D721Med (cell line): ENCODE measurements at places on chromosomes 5 and 9.

DNA sequence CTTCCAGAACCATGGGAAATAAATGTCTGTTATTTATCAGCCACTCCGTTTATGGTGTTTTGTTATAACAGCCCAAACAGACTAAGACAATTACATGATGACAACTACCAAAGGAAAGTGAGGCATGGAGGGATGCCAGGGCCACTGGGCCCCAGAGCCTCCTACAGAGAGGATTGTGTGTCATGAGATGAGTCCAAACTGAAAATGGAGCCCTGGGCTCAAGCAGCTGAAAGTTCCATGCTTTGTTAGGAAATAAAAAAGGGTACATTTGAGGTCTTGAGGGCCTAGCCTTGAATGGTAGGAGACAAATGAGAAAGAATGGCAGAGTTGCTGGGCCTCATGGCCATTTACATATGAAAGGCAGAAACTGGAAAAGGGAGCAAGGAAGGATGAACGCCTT is 586.5 kb downstream of the CETN3 start:
- no peak for DNase-seq

- no peak for DNase-seq
Observed at GRCh38 chr5:72459089-72459661, 48.0 kb downstream of the ZNF366 start.

GRCh38 chr5:128081111-128081851 is 2.3 kb upstream of the SLC12A2 start:
- no peak for DNase-seq

- no peak for DNase-seq
Observed at GRCh38 chr9:132783006-132783405, 95.1 kb downstream of the AK8 start.

- no peak for DNase-seq
Observed at GRCh38 chr9:104784098-104784497, 20.2 kb downstream of the NIPSNAP3B start.

DNA sequence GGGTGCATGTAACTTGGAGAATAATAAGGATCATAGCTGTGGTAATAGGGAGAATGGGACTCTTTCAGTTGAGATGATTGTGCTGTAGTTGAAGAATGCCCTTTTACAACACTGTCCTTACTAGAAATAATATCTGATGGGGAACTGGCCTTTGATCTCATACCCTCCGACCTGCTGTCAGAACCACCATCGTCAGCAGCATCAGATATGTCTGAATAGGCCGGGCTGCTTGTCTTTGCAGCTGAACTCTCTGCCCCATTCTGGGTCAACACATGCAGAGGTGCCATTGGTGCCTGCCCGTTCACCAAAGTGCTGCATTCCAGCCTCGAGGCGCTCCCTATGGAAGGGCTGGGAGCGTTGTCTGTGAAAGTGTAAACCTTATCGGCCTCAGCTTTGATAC is 99.1 kb downstream of the ZNF608 start:
- no peak for DNase-seq

DNA sequence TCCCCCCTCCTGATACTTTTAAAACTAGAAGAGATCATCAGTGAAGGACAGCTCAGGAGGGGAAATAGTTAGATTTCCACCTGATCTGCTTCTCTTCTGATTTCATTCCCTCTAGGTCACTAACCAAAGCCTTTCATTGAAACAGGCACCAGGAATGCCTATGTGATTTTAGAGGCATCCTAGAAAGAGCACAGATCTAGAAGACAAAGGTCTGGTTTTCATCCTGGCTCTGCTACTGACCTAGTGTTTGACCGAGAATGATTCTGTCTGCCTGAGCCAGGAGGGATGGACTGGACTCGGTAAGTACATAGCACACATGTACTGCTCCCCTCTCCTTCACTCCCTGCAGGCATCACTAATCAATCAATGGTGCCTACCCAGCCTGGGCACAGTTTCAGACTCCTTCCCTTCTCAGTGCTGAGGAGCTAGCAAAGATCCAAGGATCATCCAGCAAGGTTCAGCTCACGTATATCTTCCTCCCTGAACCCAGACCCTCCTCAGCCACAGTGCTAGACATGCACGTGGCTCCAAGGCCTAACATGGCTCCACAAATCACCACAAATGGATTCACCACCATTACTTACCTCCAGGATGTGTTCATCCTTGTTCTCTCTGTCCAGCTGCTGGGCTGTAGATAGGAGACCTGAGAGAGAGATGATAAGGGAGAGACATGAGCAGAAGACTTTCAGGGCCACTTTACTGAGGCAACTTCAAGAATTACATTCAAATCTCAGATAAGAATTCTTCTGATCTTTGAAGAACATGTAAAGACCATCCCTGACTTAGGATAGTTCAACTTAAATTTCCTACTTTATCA is 35.2 kb downstream of the FAT2 start:
- DNase-seq = no peak

GRCh38 chr9:87392086-87392485 is 105.6 kb upstream of the DAPK1 start:
- no peak for DNase-seq

- no peak for DNase-seq
Observed at GRCh38 chr5:94621763-94622162, 3.3 kb downstream of the SLF1 start.

GRCh38 chr9:92658176-92658575 is 11.8 kb downstream of the IPPK start:
- DNase-seq = no peak

DNA sequence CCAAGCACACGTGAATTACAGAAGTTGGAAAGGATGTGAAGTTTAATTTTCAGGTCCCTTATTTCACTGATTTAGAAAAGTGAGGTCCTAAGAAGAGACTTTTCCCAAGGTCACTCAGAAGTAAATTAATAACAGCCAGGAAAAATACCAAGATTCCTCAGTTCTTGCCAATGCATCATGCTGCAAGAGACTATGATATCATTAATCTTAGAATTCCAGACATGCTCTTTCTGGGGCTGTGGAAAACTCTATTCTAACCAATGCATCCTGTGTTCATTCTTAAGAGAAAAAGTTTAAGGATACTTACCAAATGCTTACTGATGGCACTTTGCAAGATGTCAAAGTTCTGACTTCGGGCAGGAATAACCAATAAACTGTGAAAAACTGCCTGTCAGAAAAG is 42.8 kb downstream of the TEX10 start:
- no peak for DNase-seq

- no peak for DNase-seq
Observed at GRCh38 chr5:91092859-91093783, 290.0 kb downstream of the ARRDC3 start.

DNA sequence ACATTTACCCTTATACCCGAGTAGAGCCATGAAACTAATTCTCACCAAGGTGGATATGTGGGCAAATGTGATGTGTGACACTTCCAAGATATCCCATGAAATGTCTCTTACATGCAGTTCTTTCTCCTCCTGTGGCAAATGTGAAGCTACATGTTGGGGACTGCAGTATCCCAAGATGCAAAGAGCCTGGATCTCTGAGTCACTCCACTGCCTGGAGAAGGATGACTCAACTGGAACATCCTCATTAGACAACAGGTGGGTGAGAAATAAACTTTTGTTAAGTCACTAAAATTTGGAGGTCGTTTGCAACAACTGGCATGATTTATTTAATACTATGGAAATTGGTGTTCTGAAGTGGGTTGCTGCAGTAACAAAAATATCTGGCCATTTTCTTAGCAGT is 36.5 kb upstream of the TENT4A start:
- DNase-seq = no peak

DNA sequence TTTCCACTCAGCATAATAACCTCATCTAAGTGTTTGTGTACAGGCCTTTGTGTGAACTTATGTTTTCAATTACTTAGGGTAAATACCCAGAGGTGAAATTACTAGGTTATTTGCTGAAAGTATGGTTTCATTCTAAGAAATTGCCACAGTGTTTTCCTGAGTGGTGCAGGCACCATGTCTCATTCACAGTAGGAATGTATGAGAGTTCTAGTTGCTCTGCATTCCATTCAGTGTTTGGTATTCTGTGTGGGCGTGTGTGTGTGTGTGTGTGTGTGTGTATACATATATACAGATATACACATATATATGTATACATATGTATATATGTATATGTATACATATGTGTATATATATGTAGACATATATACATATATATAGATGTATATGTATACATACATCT is 8.8 kb upstream of the SVEP1 start:
- DNase-seq = no peak
